ENCODE measurements at places on chromosomes 12 and 14.
A peak's percentile ranks its signal among the peaks of the same experiment; 100 is the strongest.

DNA sequence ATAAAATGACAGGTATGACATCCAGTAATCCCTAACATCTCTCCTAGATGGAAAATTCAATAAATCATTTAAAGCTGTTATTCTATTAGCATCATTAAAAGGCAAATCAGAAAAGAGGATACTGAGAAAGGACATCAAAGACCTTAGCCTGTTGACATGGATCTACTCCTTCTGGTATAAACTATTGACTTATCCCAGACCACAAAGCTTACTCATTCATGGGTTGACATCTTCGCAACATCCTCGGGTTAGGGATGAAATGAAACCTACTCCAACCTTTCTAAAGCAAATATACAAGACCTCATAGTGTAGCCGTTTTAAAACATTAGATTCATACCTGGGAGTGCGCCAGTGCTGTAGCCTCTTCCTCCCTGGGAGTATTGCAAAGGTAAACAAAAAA lies 191.5 kb upstream of the BTG1 start:
- no peak for DNase-seq

GRCh38 chr12:77189458-77189857 lies 124.1 kb upstream of the E2F7 start:
- DNase-seq: no peak

- DNase-seq: no peak
Observed at GRCh38 chr14:60644666-60645065, 4.6 kb downstream of the SIX1 start.

GRCh38 chr14:24399999-24400718 lies 1.4 kb downstream of the NYNRIN start:
- DNase-seq: no peak

GRCh38 chr12:5409619-5410018 lies 22.3 kb upstream of the NTF3 start:
- no peak for DNase-seq

DNA sequence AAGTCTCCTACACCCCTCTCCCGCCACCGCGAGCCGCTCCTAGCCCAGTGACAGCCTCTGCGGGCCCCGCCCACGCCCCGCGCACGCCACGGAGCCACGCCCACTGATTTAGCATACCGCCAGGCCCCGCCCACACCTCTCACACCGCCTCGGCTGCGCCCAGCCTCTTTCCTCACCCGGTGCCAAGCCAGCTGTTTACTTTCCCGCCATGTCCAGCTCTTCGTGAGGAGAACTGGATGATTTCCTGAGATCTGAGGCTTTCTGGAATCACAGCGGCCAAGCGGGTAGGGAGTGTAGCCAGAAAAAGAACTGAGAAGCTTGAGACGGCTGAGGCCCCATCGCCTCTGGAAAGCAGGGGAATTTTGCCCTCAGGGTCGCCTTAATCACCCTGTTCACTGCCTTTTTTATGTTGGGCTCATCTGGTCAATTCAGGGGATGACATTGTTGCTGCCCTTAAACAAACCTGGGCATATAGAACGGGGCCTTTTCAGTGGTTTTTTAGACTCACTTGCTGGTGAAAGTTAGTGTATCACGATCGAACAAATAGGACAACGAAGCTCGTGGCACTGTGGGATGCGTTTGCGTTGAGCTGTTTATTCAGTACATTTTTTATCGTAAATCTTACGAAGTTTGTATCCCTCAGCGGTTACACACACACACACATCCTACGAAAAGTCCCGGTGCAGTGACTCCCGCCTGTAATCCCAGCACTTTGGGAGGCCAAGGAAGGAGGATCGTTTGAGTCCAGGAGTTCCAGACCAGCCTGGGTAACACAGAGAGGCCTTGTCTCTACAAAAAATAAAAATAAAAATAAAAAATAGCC lies at the start of gene RNF212B:
Gene RNF212B (plus strand): TSS at position 165 of the 823 bp plus-strand sequence. CDS start 2,410 bp downstream, outside the sequence.
- peak; percentile 88 for DNase-seq

DNA sequence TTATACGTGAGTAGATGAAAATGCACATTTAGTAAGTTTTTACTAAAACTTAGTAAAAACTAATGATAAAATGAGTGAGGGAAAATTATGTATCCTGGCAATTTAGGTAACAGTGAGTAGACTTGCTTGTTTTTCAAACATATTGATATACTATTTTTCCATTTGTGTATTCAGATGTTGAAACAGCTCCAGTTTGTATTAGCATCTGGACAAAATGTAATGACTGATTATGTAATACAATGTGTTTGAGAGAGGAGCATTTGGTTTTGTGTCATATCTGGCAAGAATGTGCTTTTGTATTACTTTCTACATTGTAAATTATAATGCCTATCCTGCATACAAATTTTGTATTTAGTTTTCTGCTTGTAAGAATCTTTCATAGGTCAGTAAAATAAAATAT lies 5.6 kb downstream of the CNOT2 start:
- no peak for DNase-seq
